ENCODE measurements at places on chromosomes 1 and 21.

- DNase-seq, result no peak
Observed at GRCh38 chr1:9100471-9101043, 28.3 kb downstream of the GPR157 start.

DNA sequence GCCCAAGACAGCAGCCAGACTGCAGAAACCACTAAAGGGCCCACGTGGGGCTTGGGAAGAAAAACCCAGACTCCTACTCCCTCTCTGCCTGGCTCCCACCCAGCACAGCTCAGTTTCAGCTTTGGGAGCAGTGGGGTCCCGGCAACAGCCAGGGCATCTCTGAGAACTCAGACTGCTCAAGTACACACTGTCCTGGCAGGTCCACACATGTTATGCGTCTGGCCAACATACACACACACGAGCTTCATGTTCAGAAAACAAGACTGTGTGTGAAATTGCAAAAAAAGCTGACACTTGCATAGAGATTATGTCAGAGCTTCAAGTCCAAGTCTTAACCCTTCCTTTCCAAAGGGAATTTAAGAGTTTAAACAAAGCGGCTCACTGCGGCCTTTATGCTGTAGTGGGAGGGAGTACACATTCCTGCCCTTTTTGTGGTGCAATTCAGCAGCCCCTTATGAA lies 136.6 kb upstream of the CD34 start:
- DNase-seq, result no peak

DNA sequence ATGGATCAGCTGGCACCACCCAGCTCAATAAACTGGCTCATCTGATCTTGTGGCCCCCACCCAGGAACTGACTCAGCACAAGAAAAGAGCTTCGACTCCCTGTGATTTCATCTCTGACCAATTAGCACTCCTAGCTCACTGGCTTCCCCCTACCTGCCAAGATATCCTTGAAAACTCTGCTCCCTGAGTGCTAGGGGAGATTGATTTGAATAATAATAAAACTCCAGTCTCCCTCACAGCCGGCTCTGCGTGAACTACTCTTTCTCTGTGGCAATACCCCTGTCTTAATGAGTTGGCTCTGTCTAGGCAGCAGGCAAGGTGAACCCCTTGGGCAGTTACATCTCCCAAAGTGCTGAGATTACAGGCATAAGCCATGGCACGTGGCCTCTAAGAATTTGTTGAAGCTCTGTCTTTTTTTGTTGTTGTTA lies 11.8 kb upstream of the RHBDL2 start:
- DNase-seq, result no peak

DNA sequence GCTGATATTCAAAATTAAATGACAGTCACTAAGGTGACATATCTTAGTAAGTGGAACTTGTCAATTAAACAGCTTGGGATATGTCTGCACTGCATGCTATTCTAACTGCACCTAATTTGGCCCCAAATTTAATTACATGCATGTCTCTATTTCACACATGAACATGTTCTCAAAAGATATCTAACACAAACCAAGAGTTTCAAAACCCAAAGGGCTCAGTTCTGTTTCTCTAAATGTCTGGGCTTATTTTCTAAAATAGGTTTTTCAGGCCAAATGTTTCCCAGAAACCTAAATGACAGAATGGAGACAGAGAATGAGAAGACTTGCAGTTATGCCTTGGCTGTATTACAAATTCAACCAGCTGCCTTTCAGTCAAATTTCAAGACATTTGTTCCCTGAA lies 11.3 kb downstream of the RAB29 start:
- no peak for DNase-seq

- DNase-seq, result peak; percentile 68
Observed at GRCh38 chr1:18941221-18942141, 15.0 kb downstream of the IFFO2 start.

DNA sequence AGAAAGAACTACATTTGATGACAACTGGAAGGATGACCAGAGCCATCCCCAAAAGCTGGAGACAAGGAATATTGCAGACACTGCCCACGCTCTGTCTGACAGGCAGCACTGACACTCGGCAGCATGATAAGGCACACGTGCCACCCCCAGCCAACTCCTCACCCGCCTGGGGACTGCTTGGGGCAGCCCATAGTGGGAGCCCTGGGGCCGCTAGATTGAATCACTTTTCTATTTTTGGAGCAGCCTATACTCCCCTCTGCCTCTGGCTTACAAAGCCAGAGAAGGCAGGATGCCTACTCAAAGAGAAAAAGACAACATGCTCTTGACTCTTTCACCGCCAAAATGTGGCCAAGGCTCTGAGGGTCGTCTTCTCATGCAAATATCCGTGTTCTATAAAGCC lies 1.3 kb downstream of the SMG5 start:
- no peak for DNase-seq

DNA sequence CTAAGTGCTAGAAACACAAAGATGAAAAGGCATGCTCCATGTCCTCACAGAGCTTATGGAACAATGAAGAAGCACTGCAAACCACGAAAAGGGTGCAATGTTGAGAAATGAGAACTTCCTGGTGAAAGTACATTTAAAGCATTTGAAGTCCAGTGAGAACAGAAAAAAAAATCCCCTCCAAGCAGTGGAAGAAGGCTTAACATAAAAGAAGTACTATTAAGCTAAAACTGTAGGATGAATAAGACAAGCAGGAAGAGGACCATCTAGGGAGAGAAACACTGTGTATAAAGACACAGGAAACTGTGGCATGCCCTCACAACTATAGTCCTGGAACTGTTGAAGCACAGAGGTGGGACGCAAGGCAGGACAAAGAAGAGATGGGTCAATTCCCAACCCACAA lies 10.0 kb downstream of the TP53BP2 start:
- DNase-seq, result no peak

DNA sequence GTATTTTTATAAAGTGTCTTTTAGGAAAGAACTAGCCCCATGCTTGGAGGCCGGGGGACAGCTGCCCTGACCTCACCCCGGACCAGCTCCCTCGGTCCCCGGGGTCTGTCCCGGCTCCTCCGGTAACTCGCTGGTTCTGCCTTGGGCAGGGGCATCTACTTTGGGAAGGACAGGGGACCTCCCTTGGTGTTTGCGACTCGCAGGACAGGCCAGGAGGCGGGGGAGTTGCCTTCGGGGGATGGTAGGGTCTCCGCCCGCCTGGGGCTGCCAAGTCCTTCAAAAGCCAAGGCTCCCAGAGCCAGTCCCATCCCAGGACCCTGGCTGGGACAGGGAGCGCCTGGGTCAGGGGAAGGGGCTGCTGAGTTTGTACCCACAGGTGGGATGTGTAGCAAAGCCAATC lies 157.9 kb downstream of the PEX14 start:
- no peak for DNase-seq

GRCh38 chr1:211200311-211200710 lies 58.9 kb upstream of the RCOR3 start:
- no peak for DNase-seq

- no peak for DNase-seq
Observed at GRCh38 chr1:31418626-31419323, 5.8 kb downstream of the SERINC2 start.

Measured in NCI-H2171 (cell line).